Lower leg skin (tissue), 4 donors: ENCODE measurements at places on chromosomes 5 and 9. TPM values are rescaled to one million over a fixed set of nuclear protein-coding genes. Genes with fewer than 3 reads are reported as not detected.

DNA sequence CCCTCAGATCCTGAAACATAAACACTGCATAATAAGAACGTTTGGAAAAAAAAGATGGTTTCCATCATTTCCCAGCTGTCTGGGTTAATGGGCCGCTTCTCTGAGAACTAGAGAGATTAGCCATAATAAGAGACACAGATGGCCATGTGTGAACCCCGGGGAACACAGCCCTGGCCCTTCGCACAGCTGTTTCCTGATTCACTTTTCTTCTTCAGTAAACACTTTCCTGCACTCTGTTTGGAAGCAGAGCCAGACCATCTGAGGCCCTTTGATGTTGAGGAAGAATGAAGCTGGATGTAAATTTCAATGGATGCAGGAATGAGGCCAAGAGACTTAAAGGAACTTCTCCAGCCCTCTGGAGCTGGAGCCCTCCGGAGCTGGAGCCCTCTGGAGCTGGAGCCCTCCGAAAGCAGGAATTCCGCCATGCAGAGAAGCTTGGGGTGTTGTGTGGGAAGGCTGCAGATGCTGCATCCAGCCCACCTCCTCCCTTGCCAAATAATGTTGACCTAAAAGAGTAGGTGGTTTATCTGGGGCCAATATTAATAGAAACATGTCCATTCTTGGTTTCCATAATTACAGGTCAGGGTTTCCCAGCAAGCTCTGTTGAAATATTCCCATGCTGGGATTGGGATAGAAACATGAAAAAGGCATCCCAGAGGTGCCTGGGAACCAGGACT, 218.9 kb downstream of the NXNL2 start:
- DNase-seq, result no peak

GRCh38 chr5:177100714-177101121, 14.0 kb downstream of the FGFR4 start:
- DNase-seq, result no peak

DNA sequence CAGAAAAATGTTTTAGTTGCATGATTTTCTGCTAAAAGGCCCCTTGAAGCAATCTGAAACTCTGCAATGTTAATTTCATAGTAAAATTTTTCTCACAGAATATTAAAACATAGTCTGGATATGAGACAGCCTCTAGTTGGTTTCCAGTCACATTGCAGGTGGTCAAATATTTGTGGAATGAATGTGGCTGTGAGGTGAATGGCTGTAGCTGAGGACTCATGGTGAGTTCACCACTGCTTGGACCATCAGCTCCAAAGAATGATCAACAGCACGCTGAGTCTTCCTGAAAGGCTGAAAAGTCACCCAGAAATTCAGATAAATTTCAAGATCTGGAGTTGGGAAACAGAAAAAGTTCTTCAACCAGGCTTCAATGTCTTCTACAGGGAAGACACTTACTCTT, 79.8 kb downstream of the MAT2B start:
- no peak for DNase-seq

- peak; percentile 28 for DNase-seq
Measured at GRCh38 chr9:20620650-20621470, 1.4 kb downstream of the MLLT3 start.

DNA sequence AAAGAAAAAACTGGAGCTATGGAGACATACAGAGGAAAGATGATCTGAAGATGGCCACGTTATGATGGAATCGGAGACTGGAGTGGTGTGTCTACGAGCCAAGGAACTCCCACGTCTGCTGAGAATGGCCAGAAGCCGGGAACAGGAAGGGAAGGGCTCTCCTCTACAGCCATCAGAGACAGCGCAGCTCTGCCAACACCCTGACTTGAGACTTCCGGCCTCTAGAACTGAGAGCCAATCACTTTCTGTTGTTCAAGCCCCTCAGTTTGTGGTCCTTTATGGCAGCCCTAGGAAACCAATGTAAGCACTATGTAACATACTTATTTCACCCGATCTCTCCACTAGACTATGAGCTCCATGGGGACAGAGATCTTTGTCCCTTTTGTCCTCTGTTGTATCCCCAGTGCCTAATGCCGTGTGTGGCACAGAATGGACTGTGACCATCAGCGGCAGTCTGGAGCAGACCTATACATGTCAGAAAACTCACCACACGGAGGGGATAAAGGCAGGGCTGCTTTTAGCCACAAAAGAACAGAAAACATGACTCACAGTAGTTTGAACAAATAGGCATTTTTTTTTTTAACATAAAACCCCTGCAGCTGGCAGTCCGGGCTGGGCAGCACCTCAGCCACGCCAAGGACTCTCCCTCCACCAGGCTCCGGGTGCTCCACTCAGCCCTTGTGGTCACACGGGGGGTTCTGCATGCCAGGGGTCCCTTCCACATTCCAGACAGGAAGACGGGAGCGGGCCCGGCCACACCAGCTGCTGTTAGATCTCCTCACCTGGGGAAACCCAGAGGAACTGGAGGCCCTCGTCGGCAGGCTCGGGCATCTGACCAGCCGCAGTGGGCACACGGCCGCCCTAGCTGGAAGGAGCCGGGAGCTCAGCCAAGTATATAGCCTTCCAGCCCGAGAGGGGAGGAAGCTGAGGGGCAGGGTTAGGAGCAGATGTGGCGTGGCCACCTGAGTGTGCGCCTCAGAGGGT, 16.1 kb upstream of the MXD3 start:
- DNase-seq, result no peak

DNA sequence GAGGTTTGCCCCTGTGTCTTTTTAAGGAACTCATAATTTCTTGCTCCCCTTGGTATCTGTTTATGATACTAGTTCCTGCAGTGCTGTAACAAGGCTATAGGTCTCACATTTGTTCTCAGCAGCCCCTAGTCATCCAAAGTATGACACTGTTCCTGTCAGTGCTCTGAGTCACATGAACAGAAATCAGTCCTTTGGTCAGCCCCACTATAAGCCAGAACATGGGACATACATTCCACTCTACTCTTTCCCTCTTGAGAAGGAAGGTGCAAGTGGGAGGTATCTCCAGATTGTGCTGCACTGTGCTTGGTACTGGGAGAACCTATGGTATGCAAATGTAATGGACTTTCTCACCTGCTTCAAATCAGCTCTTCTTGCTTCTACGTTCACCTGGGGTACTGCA, 87.0 kb downstream of the IARS1 start:
- DNase-seq, result no peak

DNA sequence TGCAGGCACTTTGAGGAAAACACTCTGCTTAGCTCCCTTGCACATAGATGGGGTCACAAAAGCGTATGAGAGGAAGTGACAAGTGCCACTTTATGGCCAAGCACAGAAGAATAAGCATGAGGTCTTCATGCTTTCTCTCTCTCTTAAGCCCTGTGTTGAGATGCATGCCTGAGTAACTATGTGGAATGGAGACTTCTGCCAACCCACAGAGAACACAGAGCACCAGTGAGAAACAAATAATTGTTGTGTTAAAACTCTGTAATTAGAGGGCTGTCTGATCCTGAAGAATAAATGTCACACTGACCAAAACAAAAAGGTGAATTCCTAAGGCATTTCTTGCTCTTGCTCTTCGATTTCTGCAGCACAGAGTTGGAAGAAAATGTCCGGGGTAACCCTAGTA, 488.5 kb downstream of the CTNND2 start:
- DNase-seq, result no peak

DNA sequence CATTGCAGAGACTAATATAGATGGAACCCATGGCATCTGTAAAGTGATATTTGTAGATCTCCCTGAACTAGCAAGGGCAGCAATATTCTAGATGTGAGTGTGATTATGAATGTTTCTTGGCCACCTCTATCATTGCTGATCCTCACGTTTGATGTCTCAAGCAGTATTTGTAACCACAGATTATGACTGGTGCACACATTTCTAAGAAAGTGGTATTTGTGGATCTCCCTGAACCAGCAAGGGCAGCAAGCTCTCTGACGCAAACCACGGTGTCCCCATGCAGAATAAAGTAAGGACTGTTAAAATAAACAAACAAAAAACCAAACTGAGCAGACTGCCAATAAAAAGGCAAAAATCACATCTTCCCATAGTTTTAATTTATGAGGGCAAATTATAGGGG, 301.3 kb downstream of the CSNK1G3 start:
- DNase-seq, result no peak

DNA sequence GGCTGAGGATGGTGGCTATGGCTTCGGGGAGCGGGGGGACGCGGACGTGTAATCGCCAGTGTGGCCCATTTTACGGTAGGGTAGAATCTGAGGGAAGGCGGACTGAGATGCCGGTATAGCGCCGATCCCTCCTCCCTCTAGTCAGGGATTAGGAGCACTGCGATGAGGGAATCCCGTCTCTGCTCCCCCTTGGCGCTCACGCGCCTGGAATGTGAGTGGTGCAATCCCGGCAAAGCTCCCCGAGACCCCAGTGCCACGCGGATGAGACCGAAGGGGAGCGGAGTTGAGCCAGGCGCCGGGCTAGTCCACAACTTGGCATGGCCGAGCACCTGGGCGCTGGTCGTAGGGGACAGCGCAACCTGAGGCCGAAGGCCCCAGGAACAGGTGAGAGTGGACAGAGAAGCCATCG, 2.2 kb downstream of the NPR3 start:
- no peak for DNase-seq

- DNase-seq, result no peak
Measured at GRCh38 chr9:714675-715074, 126.8 kb upstream of the DMRT1 start.

KCNT1 gene
- not detected for total RNA-seq

OR1L6 gene
- not detected for total RNA-seq

NTRK2 gene
- 14.1 TPM for total RNA-seq

CCDC180 gene
- 4.2 TPM for total RNA-seq
